NCI-H1092 treated with DMSO at 0.1 percent for 48 hours (cell line): ENCODE measurements at places on chromosomes 7 and 10.

DNA sequence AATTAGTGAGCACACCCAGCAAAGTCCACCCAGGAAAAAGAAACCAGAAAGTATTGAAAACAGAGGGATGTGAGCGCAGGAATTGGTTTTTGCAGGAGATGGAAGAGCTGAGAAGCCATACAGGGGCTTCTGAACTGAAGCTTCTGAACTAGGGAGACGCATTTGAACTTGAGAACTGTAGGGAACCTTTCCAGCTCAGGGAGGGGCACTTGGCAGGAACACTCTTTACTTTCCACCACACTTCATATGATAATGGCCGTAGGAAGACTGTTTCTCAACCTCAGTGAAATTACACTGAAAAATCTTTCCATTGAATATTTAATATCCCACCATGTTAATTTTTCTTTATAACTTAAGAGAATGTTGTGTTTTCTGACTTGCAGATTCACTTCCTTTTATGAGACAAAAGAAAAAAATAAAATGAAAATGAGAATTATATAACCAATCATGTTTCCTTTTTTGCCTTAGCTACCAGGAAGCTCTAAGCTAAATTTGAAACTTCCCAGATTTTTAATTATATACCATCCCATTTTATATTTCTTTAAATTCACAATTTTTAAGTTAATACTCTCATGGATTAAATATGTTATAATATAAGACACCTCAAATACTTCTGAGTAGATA is 98.3 kb upstream of the TCF7L2 start:
- DNase-seq = no peak

DNA sequence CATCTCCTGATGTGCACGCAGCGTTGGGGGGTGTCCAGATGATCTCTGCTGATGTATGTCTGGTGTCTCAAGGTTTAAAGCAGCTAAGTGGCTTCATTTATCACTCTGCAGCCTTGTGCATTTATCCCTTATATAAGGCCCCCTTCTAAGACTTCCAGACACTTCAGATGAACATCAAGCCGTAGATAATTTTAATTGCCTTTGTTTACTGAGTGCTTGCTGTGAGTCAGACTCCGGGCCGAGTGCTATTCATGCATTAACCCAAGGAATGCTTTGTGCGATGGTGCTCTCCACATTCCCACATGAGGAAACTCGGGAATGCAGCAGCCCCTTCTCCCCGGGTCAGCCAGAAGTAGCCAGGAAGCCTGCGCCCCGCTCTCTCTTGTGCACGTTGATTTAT is 328.6 kb upstream of the COBL start:
- no peak for DNase-seq

GRCh38 chr7:94375691-94376090 is 19.0 kb upstream of the COL1A2 start:
- no peak for DNase-seq

GRCh38 chr10:955820-956217 is 24.3 kb upstream of the LARP4B start:
- DNase-seq = no peak

DNA sequence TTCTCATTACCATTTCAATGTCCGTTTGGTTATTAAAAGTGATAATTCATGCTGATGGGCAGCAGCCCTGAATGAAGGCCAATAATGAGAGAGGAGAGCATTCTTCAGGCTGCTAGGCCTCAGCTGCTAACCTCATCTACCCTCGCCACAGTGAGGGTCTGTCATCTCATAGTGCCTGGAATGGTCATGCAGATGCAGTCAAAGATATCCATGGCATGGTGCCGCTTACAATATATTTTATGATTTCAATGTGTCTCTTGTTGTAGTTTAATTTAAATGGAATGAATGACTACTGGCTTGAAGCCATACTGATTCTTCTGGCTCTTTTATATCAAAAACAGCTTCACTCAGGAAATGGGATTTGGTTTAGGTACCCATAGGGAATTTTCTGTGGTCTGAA is 126.9 kb downstream of the SLC16A9 start:
- no peak for DNase-seq

DNA sequence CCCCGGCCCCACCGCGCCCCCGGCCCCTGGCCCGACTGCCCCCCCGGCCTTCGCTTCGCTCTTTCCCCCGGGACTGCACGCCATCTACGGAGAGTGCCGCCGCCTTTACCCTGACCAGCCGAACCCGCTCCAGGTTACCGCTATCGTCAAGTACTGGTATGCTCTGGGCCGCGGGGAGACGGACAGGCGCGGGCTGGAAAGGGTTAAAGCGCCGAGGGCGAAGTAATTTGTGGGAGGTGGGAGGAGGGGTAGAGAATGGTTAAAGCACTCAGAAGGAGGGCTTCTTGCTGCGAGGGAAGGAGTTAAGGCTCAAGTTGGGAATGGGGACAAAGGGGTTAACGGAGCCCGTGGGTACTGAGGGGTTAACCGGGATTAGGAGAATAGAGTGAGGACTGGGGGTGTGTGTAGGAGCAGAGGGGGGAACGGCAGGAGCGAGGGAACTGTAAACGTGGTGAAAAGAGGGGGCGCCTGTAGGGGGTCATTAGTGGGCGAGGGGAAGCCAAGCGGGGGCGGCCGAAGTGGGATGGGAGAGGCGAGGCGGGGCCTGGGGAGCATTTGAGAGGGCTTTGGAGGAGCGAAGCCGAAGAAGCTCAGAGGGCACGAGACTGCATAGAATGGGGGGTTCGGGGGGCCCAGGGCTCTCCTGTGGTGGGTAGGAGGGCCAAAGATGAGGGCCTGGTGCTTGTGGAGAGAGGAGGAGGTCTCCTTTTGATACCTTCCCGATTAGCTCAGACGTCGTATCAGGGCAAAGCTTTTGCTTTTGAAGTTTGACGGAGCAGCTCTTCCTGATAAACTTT is 605 bp downstream of the SUFU start:
- peak; percentile 17 for DNase-seq

DNA sequence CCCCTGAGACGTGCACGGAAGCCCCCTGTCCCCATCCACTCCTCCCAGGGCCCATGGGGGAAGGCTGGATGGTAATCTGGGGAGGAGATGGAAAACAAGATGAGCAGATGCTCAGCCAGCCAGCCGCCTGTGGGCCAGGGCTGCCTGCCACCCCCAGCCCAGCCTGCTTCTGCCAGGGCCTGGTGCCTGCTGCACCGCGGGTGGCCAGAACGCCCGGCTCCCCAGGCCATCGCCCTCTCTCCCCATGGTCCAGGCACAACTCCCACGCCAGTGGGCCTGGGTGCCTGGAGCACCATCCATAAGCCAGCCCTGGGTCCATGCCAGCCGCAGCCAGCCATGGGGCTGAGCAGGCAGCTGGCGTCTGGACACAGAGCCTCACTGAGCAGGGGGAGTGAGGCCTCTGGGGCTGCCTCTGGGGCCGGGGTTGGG is 57.2 kb upstream of the ELN start:
- peak; percentile 15 for DNase-seq
